ENCODE measurements at places on chromosomes 1 and 21.

DNA sequence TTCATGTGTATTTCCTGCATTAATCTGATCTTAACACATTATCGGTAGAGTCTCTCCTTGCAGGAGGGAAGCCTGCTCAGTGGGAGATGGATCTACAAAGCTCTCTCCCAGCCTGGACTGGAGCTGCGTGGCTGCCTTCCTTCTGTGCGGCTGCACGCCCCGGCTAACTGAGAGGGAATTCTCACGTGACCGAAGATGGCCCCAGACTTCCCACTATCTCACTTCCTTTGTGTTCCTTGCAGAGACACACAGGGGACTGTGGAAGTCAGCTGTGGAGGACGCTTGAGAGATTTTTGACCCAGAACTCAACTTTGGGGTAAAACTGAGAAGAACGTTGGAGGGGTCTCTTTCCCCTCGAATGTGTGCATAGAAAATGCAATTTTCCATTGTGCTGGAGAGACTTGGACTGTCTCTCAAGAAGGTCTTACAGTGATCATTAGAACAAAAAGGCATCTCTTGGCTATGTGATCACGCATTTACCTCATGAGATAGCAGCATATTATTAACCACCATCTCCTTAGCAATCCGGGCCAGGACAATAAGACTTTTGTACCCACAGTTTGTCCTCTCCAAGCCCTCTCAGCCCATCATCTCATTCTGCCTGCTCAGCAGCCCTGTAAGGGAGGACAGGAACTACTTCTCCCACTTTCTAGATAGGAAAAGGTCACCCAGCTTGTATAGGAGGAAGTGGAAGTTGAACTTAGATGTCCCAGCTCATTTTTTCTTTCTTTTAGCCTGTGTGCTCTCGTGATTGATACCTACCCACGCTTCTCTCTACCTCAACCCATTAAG, 49.3 kb upstream of the TARBP1 start:
- DNase-seq: no peak

DNA sequence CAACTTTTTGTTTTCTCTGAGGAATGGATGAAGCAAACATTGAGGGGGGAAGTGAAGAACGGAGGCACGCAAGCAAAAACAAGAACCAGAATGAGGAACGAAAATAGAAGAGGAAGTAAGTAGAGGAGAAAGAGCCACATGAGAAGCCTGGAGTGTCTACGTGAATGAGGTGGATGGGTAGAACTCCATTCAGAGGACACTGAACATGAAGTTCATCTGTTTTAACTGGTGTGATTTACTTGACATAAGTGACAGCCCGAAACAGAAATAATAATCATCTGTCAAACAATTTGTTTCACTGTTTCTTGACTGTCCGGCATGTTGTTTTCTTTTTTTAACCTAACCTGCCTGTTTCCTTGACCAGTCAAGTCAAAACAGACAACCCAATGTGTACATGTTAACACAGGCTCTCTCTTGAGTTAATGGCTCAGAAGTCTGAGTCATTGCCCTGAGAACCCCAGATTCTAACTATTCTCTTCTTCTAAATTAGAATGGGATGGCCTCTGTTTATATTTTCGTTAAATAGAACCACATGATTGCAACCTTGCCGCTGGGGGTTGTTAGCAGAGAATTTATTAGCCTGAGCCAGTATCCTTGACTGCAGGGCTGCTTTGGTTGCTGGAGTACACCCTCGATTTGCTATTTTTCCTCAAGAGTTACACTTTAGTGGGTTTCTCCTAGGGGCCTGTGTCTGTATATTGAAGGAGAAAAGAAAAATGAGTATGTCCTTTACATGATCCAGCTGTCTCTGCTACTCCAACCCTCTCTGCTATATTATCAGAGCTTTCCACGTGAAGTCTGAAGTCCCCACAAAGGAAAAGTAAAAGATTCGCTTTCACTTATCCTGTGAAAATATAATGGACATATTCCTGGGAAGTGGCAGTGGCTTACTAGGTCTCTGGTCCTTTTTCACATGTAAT, 151.7 kb downstream of the ZC3H11B start:
- no peak for DNase-seq

DNA sequence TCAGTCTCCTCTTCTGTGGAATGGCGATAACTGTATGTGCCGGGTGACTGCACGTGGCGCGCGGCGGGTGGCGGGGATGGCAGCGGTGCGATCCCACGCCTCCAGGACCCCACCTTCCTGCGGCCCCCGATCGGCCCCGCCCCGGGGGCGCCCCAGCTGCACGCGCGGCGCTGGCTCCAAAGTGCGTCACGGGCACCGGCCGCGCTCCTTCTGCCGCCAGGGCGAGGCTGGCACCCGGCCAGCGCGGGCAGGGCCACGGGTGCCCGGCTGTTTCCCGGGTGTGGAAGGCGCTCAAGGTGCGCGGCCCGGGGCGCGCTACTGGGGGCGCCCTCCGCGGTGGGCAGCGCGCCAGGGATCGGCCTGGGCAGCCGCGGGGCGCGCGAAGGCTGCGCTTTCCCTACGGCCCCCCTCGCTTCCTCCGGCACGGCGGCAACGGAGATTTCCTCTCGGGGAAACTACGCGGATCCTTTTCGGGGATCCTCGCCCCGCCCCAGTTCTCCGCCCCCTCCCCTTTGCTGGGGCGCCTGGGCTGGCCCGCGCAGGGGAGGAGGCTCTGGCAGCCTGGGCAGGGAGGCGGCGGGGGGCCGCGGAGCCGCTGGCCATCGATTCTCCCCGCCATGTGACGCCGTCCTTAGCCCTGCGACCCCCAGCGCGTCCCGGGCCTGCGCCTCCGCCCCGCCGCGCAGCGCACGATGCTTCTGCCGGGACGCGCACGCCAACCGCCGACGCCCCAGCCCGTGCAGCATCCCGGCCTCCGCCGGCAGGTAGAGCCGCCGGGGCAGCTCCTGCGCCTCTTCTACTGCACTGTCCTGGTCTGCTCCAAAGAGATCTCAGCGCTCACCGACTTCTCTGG, at the start of gene EVA1C:
EVA1C (plus strand) TSS at position 545 of the 853 bp plus-strand sequence; CDS start at position 693, 148 bp downstream.
- DNase-seq: peak; percentile 67

GRCh38 chr1:101262630-101263348, 26.0 kb downstream of the S1PR1 start:
- no peak for DNase-seq

DNA sequence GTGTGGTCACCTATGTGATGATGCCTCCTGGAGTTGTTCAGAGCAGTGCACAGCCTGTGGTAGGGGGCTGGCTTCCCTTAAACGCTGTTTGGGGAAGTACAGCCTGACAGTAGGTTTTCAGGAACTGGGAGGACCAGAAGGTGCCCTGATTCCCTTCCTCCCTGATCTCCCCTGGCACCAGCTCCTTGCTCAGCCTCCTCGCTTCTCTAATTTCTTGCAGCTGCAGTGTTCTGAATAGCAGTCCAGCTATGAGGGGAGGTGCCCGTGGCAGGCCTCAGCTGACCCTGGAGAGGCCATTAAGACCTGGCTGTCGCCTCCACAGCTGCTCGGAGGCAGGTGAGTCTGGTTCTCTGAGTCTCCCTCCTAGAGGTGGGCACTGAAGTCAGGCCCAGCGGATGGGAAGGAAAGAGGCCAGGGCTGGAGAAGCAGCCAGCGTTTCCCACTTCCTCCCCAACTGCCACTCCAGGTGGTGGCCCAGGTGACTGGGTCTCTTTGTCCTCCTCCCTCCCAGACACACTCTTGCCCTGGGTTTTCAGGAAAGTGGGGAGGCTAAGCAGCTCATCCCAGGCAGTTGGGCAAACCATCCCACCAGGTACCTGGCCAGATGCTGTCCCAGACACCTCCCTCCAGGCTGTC, 52.0 kb upstream of the RPL11 start:
- no peak for DNase-seq

- no peak for DNase-seq
These were observed 22.5 kb upstream of the SIKE1 start for GRCh38 chr1:114803001-114803400.

DNA sequence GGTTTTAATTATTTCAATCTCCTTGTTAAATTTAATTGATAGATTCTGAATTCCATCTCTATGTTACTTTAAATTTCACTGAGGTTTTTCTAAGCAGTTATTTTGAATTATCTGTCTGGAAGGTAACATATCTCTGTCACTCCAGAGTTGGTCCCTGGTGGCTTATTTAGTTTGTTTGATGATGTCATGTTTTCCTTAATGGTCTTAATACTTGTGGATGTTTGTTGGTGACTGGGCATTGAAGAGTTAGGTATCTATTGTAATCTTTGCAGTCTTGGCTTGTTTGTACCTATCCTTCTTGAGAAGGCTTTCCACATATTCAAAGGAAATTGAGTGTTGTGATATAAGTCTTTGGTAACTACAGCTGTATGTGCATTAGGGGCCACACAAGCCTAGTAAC, 810.0 kb upstream of the NEGR1 start:
- DNase-seq: no peak

- DNase-seq: no peak
These were observed 15.9 kb downstream of the SHISA4 start for GRCh38 chr1:201904579-201904978.
